Umbilical cord (tissue), 2 donors: ENCODE measurements at places on chromosomes 7 and 10.

DNA sequence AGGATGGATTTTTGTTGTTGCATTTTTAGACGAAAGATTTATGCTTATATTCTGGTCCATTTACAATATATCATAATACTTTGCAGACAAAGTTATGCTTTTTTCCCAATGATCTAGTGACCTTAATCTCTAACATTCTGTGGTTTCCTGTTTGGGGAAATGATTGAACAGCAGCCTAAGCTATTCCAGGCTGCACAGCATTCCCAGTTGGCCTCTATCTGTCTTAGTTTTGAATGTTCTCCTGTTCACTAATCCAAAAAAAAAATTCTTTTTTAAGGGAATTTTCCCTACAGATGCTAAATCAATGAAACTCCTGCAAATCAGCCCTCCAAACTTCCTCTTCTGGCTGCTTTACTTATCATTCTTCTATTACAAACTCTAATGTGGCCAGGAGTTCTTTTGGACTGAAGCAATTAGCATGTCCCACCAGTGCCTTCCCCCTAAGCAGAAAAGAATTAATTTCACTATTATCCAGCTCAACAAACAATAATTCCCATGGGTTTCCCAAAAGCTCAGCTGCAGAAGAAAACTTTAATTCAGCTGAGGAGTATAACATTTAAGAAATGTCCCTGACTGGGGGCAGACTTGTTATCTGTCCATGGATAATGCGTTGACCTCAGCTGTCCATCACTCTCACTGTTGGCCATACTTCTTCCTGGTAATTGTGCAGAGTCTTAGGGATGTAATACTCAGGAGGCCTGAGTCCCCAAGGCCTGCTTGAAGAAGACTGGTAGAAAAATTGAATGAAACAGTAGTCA is 81.9 kb upstream of the TRIL start:
- peak; percentile 36 for DNase-seq

DNA sequence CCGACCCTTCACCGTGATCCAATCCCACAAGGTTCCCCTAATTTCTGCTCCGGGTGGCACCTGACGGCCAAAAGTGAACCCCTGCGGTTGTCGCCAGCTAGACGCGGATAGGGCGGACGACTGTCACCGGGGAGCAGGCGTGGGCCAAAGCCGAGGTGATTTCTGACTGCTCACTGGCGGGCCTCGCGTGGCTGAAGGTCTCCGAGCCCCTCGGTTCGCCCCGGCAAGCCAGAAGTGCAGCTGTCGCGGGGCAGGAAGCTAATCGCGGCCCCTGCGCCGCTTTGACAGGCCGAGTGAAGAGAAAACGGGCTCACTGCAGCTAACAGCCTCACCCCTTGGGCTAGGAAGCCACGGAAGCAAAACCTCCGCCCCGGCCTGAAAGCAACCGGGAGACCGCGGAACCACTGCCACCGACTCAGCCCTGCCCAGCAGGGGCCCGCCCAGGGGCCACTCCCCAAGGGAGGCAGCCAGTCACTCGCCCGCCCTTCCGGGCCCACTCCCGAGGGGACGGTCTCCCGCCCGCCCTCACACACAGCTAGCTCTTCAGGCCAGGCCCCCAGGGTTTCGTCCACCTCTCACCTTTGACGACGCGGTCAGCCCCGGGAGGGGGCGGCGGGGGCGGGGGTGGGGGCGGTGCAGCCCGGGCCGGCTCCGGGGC is 469 bp downstream of the PPP3CB start:
- peak; percentile 82 for DNase-seq

GRCh38 chr7:133669061-133669455 is 416.2 kb downstream of the EXOC4 start:
- DNase-seq: no peak

- no peak for DNase-seq
These were observed 120.6 kb downstream of the SLIT1 start for GRCh38 chr10:97065128-97065527.

GRCh38 chr7:90246171-90246570 is 1.2 kb downstream of the CFAP69 start:
- DNase-seq: no peak

- DNase-seq: peak; percentile 98
These were observed 473.8 kb downstream of the KCNMA1 start for GRCh38 chr10:77163670-77164348.

DNA sequence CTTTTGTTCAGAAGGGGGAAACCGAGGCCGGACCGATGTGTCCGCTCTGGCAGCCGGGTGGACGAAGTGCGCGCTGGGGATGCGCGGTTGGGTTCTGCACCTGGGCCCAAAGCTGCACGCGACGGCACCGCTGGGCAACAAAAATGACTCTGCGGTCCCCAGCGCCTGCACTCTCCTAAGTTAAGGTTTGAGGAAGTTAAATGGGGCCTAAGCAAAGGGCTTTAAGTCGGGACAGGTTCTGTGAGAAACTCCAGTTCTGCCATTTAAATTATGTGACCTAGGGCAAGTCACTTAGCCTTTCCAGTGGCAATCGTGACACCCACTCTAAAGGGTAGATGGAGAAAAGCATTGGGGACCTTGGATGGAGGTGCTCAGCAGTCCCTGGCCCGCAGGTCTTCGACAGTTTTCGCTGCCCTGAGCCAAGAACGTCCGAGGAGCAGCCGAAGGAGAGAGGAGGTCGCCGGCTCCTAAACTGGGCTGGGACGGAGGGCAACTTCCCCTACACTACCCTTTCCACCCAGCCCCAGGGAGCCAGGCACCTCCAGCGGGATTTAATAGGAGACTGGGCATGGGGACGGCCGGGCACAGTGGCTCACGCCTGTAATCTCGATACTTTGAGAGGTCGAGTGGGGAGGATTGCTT is 534 bp upstream of the ACBD5 start:
- peak; percentile 39 for DNase-seq

DNA sequence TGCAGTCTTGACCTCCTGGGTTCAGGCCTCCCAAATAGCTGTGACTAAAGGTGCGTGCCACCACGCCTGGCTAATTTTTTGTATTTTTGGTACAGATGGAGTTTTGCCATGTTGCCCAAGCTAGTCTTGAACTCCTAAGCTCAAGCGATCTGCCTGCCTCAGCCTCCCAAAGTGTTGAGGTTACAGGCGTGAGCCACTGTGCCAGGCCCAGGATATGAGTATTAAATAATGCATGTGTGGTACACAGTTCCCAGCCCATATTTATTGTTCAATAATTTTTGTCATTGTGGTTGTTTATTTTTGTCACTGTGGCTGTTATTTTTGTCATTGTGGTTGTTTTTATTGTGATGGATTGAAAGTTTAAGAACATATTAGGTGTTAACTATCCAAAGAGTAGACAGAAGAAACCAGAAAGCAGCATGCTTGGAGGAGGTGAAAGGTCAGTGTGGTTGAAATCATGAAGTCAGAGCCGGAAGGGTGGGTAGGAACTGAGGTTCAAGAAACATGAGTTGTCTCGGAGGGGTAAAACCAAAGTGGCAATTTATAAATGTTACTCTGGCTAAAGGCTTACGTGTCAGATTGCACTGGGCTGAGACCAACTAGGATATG is 45.0 kb downstream of the MRC1 start:
- no peak for DNase-seq

DNA sequence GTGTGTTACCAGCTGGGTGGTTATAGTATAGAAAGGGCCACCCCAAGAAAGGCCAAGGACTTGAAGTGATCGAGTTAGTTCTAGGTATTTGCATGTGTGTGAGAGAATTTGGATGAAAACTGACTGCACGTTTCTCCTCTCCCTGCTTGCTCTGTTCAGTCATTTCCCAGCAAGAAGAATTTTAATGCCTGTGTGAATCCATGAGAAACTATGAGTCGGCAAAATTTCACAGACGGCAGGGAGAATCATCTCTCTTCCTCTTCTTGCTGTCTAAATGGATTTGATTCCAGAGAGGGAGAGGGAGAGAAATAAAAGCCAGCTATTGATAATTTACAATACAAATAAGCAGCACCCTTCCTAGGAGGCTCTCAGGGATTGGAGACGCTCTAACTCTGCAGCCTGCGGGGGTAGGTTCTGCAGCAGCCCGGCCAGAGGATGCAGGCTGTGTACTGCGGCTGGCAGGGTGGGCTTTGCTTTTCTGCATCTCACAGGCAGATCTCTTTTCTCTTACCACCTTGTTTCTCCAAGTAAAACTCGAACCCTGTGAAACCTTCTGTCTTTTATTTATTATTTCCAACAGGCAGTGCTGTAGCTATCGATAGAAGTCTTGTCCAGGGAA is 183.6 kb downstream of the TCF7L2 start:
- DNase-seq: peak; percentile 87

DNA sequence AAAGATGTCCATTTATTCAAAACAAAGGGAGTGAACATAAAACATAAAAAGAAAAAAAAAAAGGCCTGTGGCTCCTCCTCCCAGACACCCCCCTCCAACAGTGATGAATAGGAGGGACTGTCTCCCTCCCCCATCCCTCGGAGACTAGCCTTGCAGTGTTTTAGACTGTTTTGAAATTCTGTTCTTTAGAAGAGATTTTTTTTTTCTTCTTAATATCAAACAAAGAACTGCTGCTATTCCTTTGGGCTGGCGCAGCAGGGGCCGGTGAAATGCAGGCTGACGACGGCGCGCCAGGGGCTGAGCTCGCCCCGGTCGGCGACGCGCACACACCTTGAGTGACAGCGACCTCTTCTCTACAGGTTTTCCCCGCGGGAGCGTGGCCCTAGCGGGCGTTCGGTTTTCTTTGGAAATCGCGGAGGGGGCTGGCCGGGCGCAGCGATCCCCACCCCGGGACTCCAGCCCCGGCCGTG is at the start of gene LANCL2:
Gene LANCL2 (plus strand): TSS at position 133 of the 470 bp plus-strand sequence. CDS start 689 bp downstream, outside the sequence.
- peak; percentile 56 for DNase-seq

DNA sequence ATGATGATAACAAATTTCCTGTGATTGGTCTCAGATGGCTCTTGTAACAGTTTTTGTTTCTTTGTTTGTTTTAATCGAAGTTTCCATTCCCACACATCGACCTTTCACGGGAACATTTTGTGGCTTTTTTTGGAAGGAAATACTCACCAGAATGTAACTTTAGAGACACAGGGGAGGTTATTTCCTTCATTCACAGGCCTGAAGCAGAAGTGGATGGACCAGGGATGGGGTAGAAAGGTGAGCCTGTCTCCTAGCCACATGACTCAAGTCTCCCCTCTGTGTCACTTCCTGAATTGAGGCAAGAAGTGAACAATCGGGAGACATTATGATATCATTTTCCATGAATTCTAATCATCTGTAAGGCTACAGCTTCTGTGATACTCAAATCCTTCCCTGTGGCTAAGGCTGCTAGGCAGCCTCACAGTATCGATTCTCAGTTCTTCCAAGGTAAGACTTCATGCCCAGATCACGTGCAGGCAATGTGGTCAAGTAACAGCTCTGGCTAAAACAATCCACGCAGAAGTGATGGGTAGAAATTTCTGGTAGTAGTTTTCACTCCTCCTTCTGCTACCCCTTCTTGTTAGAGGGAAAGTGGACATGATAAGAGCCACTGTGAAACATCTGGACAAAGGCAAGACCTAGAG is 203.9 kb upstream of the NEBL start:
- DNase-seq: no peak

DNA sequence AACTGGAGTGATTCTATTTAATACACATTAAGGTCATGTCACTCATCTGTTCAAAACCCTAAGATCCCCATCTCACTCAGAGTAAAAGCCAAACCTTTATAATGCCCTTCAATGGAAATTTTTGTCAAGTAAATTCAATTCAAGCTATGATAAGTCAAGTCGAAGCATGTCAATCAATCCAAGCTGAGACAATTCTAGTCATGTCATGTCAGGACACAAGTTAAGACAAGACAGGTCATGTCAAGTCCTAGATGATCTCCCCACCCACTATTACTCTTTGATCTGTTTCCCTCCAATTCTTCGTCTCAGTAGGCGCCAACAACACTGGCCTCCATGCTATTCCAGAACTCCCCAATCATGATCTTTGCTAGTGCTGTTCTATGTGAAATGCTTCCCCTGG is 141.4 kb downstream of the MAGI2 start:
- no peak for DNase-seq

- no peak for DNase-seq
These were observed 272.8 kb downstream of the ELFN1 start for GRCh38 chr7:1942941-1943289.

DNA sequence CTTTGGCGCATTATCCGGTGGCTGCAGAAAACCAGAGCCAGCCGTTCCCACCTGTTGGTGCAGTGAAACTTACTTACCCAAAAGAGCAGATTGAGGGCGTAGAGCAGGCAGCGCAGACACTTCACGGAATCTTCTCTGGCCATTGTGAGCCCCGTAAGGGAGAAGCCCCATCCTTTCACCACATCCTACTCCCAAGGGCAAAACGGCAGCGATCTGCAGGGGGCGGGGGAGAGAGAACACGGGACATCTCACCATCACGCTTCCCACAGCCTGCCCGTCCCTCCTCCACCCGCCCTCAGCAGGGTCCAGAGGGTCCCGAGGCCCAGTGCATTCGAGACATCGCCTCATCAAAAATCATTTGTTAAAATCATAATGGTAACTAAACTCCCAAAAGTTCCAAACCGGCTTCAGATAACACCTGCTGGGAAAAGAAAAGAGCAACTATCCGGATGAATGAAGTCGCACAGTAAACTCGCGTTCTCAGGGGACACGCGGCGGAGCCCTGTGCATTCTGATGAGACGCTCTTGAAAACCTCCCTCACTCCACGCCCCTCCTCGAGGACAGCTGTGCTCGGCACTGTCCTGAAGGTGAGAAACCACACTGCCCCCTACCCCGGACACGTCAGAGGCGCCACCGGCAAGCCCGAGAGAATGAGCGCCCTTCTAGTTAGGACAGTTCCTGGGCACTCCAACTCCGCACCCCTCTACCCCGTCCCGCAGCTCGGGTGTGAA is 1.2 kb downstream of the TSPAN12 start:
- peak; percentile 53 for DNase-seq

DNA sequence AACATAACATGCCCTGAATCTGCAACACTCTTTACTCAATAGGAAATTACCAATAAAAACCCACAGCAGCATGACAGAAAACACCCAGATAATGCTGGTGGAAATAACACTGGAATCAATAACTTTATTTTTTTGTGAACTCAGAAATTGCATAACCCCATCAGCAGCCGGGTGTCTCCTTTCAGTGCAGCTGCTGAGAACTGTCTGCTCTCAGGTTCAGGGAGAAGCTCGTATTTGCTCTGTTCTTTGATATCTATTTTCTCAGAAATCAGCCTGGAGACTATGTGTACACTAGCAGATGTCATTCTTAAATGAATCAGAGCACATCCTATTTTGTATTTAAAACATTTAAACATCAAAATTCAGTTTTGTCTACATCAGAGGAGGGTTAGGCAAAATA is 506.0 kb downstream of the POM121L12 start:
- DNase-seq: peak; percentile 45

DNA sequence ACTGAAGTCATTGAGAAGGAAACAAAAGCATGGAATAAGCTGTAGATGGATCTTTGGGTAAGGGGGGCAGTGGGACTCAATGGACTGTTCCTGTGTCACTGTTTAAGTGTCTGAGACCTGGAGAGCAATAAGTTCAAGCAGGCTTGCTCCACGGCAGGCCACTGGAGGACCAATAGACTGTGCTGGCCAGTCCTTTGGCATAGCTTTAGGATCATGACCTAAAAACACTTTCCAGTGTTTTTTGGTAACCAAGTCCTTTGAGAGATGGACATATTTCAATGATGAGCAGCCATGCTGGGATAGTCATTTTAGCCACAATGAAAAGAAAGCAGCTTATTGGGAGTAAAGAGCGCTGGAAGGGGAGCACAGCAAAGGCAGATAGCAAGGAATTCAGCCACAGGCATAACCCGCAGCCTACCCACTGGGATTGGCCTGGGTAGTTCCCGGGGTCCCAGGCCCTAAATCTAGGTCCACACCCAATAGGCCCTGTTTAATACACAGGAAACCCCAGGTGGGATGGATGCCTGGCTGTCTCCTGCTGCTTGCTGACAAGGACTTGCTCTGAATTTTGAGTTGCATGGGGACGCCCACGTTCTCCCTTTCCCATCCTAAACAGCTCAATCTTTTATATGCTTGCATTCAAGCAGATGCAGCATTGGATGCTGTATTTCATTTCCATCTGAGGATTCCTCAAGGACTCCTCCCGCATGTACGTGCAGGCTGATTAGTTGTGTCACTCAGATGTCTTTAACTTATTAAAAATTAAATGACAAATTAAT is 727.2 kb downstream of the KCNMA1 start:
- no peak for DNase-seq
